GM12864 (cell line): ENCODE measurements at places on chromosomes 12 and 14.

DNA sequence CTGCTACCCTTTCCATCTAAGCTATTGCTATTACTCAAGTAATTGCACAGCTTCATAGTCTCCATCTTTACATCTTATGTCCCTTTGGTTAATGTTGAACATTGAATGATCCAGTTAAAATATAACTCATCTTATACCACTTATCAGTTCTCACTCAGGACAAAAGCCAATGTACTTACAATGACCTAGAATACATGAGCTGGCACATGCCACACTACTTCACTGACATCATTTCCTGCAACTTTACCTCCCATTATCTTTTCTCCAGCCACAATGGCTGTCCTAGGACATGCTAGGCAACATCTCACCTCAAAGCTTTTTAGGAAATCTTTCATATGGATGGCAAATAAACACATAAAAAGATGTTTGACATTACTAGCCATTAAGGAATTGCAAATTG is 309.2 kb downstream of the FOXG1 start:
- no peak for DNase-seq

- no peak for DNase-seq
Measured at GRCh38 chr12:106138633-106139421, at the start of gene NUAK1. Gene NUAK1 (minus strand): TSS chr12:106138954. CDS start chr12:106138653, 301 bp downstream.

- no peak for DNase-seq
Measured at GRCh38 chr12:62787611-62788010, 147.3 kb downstream of the PPM1H start.

GRCh38 chr14:104458845-104459244 is 120.7 kb upstream of the C14orf180 start:
- no peak for DNase-seq

DNA sequence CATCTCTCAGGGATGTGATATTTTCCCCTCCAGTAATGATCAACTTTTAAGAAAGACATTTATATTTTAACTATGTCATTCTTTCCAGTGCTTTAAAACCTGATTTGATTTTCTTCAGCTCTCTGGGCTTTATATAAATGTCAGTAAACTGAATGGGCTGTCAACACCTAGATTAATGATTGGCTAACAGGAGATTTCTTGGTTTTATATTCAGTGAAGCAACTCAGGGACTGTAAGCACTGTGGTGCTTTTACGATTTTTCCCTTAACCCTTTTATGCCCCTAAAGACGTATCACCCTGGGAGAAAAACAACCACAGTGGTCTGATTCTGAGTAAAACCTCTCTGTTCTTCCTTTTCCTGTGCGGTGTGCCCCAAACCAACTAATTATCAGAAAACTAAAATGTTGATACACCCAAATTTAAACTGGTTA is 38.0 kb downstream of the PTGER2 start:
- DNase-seq, result no peak

GRCh38 chr14:56005191-56006053 is 112.8 kb upstream of the PELI2 start:
- peak; percentile 41 for DNase-seq

DNA sequence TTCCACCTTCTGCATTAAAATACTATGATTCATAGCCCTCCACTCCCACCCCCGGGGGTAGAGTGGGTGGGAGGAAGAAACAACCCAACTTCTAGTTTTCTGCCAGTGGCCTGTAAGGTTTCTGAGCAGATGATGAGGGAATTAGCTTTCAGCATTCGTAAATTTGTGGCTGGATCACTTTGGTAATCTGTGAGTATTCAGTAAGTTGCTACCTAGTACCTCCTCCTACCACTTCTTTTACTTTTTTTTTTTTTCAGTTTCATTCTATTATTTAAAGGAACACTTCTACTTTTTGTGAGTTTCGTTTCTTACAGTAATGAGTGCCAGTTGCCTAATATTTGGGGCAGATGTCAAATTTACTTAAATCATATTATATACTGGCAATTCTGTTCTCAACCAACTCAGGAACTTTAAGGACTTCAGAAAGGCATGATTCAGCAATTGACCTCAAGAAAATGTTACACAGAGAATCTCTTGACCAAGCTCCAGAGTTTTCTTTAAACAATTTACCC is 42.4 kb upstream of the EMP1 start:
- DNase-seq, result no peak

DNA sequence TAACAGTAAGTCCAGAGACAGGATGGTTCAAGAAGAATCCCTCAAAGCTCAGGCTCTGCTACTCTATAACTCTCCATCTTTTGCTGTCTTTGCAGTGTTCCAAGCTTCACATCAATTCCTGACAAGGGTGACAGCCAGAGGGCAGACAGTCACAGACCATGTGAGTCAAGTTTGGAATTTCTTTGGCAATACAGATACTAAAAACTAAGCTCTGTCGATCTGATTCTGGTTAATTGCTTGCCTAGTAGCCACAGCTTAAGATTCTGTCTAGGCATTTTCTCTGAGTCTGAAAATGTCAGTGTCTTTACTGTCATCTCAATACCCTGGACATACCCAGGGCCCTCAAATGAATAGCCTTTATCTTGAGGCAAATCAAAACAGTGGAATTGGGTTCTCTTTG is 153.7 kb downstream of the CEP128 start:
- no peak for DNase-seq

DNA sequence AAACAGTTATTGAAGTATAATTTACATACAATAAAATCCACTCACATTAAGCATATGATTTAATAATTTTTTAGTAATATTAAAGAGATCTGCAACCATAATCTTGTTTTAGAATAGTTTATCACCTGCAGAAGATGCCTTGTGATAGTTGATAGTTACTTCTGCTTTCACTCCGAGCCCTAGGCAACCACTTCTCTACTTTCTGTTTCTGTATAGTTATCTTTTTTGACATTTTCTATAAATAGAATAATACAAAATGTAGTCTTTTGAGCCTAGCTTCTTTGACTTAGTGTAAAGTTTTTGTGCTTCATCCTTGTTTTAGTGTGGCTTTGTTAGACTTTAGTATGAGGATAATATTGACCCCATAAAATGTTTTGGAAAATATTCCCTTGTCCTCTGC is 111.0 kb downstream of the MNAT1 start:
- peak; percentile 25 for DNase-seq

DNA sequence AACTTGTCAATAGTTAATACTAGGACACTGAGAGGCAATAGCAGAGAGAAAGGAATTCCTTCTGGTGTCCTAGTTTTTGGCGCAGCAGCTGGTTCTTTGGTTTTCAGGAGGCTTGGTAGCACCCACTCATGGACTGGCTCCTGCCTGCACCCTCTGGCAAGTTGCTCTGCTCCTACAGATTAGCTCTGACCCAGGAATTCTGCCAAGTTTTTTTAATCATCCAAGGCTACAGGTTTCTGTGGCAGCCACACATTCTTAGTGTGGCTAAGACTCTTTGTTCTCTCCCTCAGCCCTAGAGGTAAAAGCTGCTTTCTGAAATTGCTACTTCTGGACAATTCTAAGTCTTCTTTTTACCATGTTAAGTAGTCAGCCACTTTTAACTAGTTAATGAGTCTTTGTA is 72.0 kb upstream of the FKBP4 start:
- no peak for DNase-seq

DNA sequence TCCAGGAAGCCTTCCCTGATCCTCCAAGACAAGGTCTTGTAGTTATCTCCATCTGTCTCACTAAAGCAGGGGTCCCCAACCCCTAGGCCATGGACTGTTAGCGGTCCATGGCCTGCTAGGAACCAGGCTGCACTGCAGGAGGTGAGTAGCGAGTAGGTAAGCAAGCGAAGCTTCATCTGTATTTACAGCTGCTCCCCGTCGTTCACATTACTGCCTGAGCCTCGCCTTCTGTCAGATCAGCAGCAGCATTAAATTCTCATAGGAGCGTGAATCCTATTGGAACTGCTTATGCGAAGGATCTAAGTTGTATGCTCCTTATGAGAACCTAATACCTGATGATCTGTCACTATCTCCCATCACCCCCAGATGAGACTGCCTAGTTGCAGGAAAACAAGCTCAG is 12.4 kb upstream of the NFYB start:
- no peak for DNase-seq

DNA sequence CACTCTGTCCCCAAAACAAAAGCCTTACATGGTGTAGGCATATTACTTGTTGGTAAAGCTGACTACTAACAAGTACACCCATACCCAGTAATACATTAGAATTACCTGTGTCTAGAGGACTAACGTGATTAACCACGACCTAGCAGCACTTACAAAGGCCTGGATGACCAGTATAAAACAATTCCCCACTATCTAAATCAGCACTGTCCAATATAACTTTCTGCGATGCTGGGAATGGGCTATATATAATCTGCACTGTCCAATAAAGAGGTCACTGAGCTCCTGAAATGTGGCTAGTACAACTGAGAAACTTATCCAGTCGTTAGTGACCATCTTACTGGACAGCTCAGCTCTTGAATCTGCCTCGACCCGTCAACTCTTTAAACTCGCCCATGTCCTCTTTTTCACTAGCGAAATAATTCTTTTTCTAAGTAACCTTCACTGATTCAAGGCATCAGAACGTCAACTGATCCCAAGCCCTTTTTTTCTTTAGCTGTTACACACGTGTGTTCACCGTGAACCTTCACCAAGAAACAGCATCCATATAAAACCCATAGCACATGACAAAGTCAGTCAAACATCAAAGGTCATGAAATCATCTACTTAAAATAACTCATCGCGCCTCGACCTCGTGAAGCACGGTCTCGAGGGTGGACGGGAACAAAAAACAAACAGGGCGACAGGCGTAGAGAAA is 905 bp upstream of the CIPC start:
- no peak for DNase-seq

DNA sequence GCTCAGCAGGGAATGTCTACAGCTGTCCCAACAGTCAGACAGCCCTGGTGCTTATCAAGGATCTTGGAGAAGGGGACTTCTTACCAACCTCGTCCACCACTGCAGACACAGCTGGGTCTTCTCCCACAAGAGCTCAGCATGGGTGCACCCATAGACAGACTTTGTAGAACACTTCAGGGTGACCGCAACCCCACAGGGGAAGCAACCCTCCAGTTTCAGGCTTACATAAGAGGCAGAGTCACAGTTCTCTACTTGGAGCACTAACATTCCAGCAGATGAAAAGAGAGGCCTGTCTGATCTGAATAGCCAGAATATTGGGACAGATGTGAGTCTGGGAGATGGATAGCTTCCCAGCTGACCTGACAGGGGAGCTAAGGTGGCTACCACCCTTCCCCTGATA is 3.5 kb upstream of the CLEC1A start:
- no peak for DNase-seq

DNA sequence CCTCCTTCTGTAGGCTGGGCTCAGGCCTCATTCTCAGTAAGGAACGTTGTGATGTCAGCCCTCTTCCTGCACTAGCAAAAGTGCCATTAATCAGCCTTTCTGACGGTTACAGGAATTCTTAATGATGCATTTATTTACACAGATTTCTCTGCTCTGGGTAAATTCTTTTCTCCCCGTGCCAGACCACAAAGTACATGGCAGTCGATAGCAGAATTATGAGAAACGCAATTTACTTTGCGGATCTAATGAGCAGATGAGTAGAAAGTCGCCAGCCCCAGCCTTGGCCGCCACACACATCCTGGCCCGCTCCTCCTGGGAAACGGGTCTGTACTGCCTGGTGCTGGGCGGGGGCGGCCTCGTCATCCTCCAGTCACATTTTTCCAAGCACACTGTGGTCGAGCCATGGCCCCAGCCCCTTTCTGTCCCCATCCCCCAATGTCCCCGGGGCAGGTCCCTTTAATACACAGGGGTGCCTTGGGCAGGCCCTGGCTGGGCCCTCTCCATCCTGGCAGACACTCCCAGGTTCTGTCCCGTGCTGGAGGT is 25.9 kb downstream of the NOC4L start:
- DNase-seq, result no peak

DNA sequence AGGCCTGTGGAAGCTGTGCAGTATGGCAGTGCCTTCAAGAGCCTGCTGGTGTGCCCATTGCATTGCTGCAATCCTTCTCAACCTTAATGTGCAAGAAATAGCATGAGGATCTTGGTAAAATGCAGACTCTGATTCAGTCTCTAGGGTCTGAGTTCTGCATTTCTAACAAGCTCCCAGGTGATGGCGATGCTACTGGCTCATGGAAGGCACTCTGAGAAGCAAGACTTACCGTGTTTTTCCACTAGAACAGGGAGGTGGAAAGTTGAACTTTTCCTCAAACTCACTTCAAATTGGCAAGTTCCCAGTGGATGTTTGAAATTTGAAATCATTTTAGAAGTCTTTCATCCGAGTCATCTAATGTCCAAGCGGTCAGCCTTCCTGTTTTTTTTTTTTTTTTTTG is 55.5 kb downstream of the MYRFL start:
- no peak for DNase-seq

DNA sequence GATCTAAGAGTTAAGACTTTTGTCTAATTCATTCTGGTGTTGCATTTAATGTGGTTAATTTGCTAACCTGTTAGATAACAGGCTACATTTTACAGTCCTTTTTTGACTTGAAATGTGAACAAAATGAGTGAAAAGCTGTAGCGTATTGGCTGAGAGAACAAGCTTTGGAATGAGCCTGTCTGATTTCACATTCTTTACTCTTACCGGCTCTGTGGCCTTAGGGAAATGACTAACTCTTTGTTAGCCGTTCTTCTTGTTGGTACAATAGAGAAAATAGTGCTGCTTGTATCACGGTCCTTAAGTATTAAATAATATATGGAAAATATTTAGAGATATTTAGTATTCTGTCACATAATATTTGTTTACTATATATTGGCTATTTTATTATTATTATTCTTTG is 1.9 kb downstream of the MNAT1 start:
- DNase-seq, result no peak

GRCh38 chr14:69693801-69694729 is 72.9 kb upstream of the SRSF5 start:
- DNase-seq, result no peak

- DNase-seq, result no peak
Measured at GRCh38 chr14:68607081-68607866, 185.6 kb downstream of the ZFP36L1 start.

- DNase-seq, result no peak
Measured at GRCh38 chr14:33480071-33480886, 470.6 kb downstream of the EGLN3 start.

DNA sequence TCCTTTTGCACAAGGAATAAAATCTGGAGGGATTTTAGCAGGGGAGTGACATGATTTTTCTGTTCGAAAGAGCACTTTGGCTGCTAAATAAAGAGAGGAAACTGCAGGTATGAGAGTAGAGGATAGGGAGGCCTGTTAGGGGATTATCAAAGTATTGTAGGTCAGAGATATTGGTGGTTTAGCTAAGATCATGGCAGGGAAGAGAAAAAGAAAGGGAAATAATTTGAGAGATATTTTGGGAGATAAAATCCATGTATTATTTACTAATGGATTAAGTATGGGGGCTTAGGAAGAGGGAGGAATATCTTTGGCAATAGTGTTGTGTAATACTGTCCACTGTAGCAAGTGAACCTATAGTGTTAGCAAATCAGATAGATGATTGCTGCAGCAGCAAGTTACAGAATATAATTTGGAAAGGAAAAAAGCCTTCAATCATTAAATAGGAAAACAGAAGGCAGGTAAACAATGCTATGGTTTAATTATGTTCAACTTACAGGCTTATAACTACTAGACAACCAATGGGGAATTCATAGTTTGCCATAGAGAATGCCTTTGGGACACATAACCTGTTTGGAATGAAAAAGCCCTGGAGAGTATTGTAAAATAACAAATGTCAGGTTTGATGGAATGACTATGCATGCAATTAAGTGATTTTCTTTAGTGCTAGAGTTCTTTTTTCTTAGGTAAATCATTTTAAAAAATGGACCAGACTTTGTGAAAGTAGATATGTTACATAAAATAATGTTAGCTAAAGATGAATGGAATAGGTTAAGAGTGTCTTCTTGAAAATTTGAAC is 50.5 kb downstream of the ADIPOR2 start:
- no peak for DNase-seq
